ENCODE measurements at places on chromosomes 4 and X.

DNA sequence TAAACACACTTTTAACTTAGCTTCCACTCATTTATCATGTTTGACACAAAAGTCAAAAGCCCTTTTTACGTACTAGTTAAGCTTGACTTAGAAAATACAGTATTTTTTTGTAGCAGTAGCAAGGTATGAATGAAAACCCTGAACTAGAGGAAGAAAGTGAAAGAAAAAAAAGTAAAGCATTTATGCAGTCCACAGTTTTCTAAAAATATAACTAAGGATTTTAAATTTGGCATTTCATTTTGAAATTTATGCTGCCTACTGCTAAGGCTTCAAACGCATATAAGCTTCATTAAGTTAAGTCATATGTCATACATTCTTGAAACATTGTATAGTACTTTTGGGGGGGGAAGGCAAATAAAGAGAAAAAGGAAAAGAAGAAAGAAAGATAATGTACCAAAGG, 201.5 kb downstream of the PDGFC start:
- no peak for DNase-seq

- DNase-seq, result no peak
Measured at GRCh38 chrX:44152852-44153251, 179.7 kb upstream of the NDP start.

DNA sequence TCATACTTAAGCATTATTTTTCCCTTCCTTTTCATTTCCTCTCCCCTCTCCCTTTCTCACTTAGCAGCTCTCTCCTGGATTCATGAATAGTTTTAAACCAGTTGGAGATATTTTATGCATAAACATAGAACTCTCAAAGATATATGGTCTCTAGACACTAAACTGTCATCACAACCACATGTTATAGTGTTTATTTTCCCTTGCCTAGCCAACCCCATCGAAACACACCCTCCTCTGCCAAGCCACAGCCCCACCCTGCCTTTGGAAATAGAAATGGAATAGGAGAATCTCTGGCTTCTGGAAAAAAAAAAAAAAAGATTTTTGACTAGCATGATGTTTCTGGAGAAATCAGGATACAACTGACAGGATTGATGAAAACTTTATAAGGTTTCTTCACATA, 64.8 kb upstream of the RBPJ start:
- no peak for DNase-seq

GRCh38 chrX:18149454-18149853, 71.2 kb downstream of the BEND2 start:
- DNase-seq, result no peak

GRCh38 chr4:28009541-28009940, 1148.9 kb downstream of the STIM2 start:
- no peak for DNase-seq

All from Kasumi-1 (cell line).